K562 (cell line): ENCODE measurements at places on chromosomes 13 and 19.
A peak's percentile ranks its signal among the peaks of the same experiment; 100 is the strongest.

GRCh38 chr13:60329221-60329923, 67.6 kb upstream of the TDRD3 start:
- no peak overlapping the region for H3K27ac ChIP-seq
- no peaks in the 10 kb centered on the region for H3K4me1 ChIP-seq
- H3K4me3 ChIP-seq = no peak overlapping the region
- H3K27me3 ChIP-seq = no peaks in the 10 kb centered on the region
- no peaks in the 10 kb centered on the region for H3K36me3 ChIP-seq
- peak; percentile 35 for DNase-seq

DNA sequence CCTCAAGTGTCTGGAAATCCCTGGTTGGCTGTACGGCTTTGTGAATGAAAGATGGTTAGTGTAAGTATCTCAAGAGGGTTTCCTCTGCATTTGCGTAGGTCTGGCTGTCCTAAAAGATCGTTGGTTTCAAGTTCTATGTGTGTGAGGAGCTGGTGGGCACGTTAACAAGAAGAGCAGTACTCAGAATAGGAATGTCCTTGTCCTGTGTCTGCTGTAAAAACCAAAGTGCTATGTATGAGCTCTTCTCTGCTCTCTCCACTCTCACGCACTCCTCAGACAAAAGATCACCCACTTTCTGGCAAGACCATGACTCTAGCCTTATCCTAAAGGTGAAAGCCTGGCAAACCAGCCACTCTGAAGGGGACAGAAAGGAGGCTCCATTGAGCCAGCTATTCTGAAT, 39.1 kb downstream of the USP12 start:
- no peaks in the 10 kb centered on the region for H3K36me3 ChIP-seq
- DNase-seq = no peak
- H3K4me1 ChIP-seq = peaks cover 3% of the 10 kb centered on the region; the same call in 1 of the 2 replicates
- H3K4me3 ChIP-seq = no peak overlapping the region
- no peaks in the 10 kb centered on the region for H3K27me3 ChIP-seq

DNA sequence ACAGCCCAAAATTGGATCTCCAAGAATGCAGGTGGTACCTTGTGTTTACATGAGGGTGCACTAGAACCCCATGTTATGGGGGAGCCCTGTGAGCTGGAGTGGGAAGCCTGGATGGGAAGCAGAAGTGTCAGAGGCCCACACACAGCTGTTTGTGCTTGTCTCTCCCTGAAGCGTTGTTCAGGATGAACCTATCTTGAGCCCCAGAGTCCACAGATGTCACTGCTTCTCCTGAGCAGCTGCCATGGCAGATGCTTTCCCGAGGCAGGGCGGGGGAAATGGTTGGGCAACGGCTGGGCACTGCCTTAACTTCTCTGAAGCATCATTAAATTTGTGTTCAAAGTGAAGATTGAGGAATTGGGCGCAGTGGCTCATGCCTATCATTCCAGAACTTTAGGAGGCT, 17.1 kb upstream of the CHST8 start:
- H3K4me3 ChIP-seq = no peak overlapping the region
- H3K27me3 ChIP-seq = no peaks in the 10 kb centered on the region
- no peaks in the 10 kb centered on the region for H3K36me3 ChIP-seq

DNA sequence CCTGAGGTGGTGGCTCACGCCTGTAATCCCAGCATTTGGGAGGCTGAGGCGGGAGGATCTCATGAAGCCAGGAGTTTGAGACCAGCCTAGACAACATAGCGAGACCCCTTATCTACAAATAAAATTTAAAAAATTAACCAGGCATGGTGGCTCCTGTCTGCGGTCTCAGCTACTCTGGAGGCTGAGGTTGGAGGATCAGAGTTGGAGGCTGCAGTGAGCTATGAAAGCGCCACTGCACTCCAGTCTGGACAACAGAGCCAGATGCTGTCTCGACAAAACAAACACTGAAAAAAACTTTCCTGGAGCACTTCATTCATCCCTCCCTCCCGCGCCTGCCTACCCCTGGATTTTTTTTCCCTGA, 665 bp upstream of the ATG4D start:
- no peak for DNase-seq
- H3K4me1 ChIP-seq = peaks cover 43% of the 10 kb centered on the region
- no peaks in the 10 kb centered on the region for H3K27me3 ChIP-seq
- peak overlapping the region; percentile 97; the same call in 1 of the 2 replicates for H3K4me3 ChIP-seq
- no peak overlapping the region for H3K27ac ChIP-seq

GRCh38 chr13:80462037-80462436, 121.1 kb upstream of the SPRY2 start:
- no peaks in the 10 kb centered on the region for H3K27me3 ChIP-seq
- no peaks in the 10 kb centered on the region for H3K4me1 ChIP-seq
- H3K27ac ChIP-seq = no peak overlapping the region
- H3K4me3 ChIP-seq = no peak overlapping the region
- H3K36me3 ChIP-seq = no peaks in the 10 kb centered on the region

- H3K4me1 ChIP-seq = no peaks in the 10 kb centered on the region
- H3K4me3 ChIP-seq = no peak overlapping the region
- H3K27ac ChIP-seq = no peak overlapping the region
- no peaks in the 10 kb centered on the region for H3K27me3 ChIP-seq
- H3K36me3 ChIP-seq = no peaks in the 10 kb centered on the region
These were observed 203.5 kb upstream of the HTR2A start for GRCh38 chr13:47100214-47100853.

GRCh38 chr13:20512042-20512683, 13.5 kb downstream of the CRYL1 start:
- H3K4me3 ChIP-seq = no peak overlapping the region
- H3K27ac ChIP-seq = no peak overlapping the region
- no peaks in the 10 kb centered on the region for H3K27me3 ChIP-seq

- no peaks in the 10 kb centered on the region for H3K4me1 ChIP-seq
- H3K27me3 ChIP-seq = no peaks in the 10 kb centered on the region
- no peak for DNase-seq
- H3K36me3 ChIP-seq = no peaks in the 10 kb centered on the region
These were observed 18.4 kb downstream of the NLRP13 start for GRCh38 chr19:55913643-55914268.

- H3K27ac ChIP-seq = no peak overlapping the region
- peaks cover 53% of the 10 kb centered on the region for H3K4me1 ChIP-seq
- no peaks in the 10 kb centered on the region for H3K27me3 ChIP-seq
- peak overlapping the region; percentile 51; the same call in 1 of the 2 replicates for H3K4me3 ChIP-seq
These were observed 989 bp downstream of the TMEM145 start for GRCh38 chr19:42313840-42314755.

GRCh38 chr19:51654783-51655182, 8.2 kb upstream of the SIGLEC14 start:
- H3K27me3 ChIP-seq = peaks cover 2% of the 10 kb centered on the region
- H3K4me1 ChIP-seq = peaks cover 9% of the 10 kb centered on the region
- no peaks in the 10 kb centered on the region for H3K36me3 ChIP-seq
- peak; percentile 66 for DNase-seq

GRCh38 chr19:46116121-46116520, 8.4 kb downstream of the IGFL3 start:
- H3K27me3 ChIP-seq = peaks cover 5% of the 10 kb centered on the region; the same call in 1 of the 2 replicates
- H3K4me1 ChIP-seq = no peaks in the 10 kb centered on the region
- H3K27ac ChIP-seq = no peak overlapping the region

GRCh38 chr13:98710521-98710920, 42.0 kb downstream of the SLC15A1 start:
- no peak overlapping the region for H3K4me3 ChIP-seq
- no peak for DNase-seq
- H3K4me1 ChIP-seq = no peaks in the 10 kb centered on the region
- H3K27ac ChIP-seq = no peak overlapping the region
- peaks cover 7% of the 10 kb centered on the region; the same call in 2 of the 3 replicates for H3K27me3 ChIP-seq

DNA sequence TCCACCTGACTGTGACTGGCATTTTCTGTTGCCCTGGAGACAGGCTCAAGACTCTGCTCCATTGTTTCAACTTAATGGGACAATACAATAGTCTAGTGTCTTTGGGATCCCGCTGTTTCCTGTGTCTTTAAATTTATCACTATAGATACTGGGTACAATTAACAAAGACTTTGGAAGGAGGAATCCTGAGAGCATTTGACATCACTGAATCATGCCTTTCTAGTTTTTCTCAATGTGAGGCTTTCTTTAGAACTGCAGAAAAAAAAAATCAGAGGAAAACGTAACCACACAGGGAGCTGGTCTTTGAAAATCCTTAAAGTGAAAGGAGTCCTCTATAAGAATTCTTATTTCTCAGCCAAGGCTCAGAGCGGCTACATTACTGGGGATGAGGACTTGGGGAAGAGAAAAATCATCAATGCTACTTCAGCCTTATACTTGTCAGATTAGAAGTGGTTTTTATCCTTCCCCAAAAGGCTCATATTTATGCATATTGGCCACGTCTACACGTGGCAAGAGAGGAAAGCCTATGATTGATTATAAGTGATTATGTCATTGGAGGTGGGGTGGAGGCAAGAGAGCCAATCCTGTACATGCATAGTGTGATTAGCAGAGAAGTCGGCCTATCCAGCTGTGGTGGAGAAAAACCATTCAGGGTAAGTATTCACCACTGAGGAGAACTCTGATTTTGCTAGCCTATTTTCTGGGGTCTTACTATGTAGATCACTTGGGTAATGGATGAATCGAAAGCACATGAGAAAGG, 34.4 kb upstream of the UBL3 start:
- no peaks in the 10 kb centered on the region for H3K36me3 ChIP-seq
- H3K27ac ChIP-seq = no peak overlapping the region
- H3K4me3 ChIP-seq = no peak overlapping the region
- no peaks in the 10 kb centered on the region for H3K27me3 ChIP-seq
- H3K4me1 ChIP-seq = no peaks in the 10 kb centered on the region

DNA sequence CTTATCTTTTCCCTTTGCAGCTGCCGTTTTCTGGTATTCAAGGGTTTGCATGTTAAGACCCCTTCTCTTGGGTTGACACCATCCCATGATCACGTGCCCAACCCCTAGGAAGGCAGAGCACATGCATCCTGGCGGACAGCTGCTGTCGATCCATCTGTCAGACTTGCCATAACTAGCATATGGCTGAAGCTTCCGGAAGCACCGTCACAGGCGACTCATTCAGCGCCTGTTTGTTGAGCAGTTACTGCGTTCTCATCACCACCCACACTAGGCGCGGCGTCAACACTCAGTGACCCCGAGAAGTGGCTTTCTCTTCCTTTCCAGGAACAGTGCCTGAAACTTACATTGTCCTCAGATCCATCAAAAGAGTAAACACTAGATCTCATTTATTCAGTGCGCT, 93.6 kb downstream of the SOX1 start:
- no peaks in the 10 kb centered on the region for H3K36me3 ChIP-seq
- peaks cover 31% of the 10 kb centered on the region for H3K27me3 ChIP-seq
- no peaks in the 10 kb centered on the region for H3K4me1 ChIP-seq
- no peak overlapping the region for H3K4me3 ChIP-seq
- no peak for DNase-seq
- no peak overlapping the region for H3K27ac ChIP-seq

GRCh38 chr13:102318233-102318632, 83.6 kb downstream of the FGF14 start:
- no peaks in the 10 kb centered on the region for H3K36me3 ChIP-seq
- DNase-seq = no peak
- no peak overlapping the region for H3K27ac ChIP-seq
- H3K4me1 ChIP-seq = no peaks in the 10 kb centered on the region
- H3K27me3 ChIP-seq = no peaks in the 10 kb centered on the region

- no peaks in the 10 kb centered on the region for H3K27me3 ChIP-seq
- H3K36me3 ChIP-seq = no peaks in the 10 kb centered on the region
- DNase-seq = no peak
- H3K27ac ChIP-seq = no peak overlapping the region
- no peaks in the 10 kb centered on the region for H3K4me1 ChIP-seq
These were observed 152.0 kb upstream of the SLC10A2 start for GRCh38 chr13:103218253-103218652.

- no peaks in the 10 kb centered on the region for H3K27me3 ChIP-seq
- no peak overlapping the region for H3K27ac ChIP-seq
- no peak overlapping the region for H3K4me3 ChIP-seq
- H3K4me1 ChIP-seq = peaks cover 21% of the 10 kb centered on the region; the same call in 2 of the 3 replicates
- DNase-seq = no peak
- H3K36me3 ChIP-seq = no peaks in the 10 kb centered on the region
These were observed 40.6 kb downstream of the TPT1 start for GRCh38 chr13:45300190-45300985.

DNA sequence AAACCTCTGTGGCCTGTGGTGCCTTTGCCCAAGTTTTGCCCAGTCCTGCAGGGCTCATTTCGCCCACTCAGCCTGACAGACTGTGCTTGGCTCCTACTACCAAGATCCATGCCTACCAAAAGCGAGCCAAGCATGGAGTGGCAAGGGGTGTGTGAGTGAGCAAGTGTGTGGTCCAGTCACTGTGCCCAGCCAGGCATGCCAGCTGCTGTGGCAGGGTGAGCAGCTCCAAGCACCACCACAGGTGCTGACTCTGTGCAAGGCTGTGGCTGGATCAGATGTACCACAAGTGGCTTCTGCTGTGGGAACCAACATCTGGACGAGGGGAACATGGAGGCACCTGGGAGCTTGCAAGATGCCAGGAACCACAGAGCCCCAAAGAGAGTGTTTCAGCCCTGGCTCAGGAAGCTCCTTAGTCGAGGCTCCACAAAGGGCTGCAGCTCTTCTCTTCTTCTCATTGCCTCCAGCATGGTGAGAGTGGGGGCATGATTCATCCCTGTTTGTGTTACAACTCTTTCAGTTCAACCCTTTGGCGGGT, 1564.2 kb upstream of the MIR17HG start:
- no peaks in the 10 kb centered on the region for H3K36me3 ChIP-seq
- DNase-seq = no peak
- H3K27me3 ChIP-seq = no peaks in the 10 kb centered on the region
- no peak overlapping the region for H3K27ac ChIP-seq
- no peaks in the 10 kb centered on the region for H3K4me1 ChIP-seq

- no peak for DNase-seq
- H3K36me3 ChIP-seq = no peaks in the 10 kb centered on the region
- peaks cover 8% of the 10 kb centered on the region; the same call in 2 of the 3 replicates for H3K4me1 ChIP-seq
- no peak overlapping the region for H3K4me3 ChIP-seq
- no peaks in the 10 kb centered on the region for H3K27me3 ChIP-seq
These were observed 21.5 kb downstream of the CRTC1 start for GRCh38 chr19:18704971-18705370.

GRCh38 chr19:2057484-2058469, 6.7 kb upstream of the MKNK2 start:
- peak overlapping the region; percentile 100 for H3K27ac ChIP-seq
- H3K4me3 ChIP-seq = no peak overlapping the region
- H3K27me3 ChIP-seq = no peaks in the 10 kb centered on the region
- peaks cover 85% of the 10 kb centered on the region for H3K4me1 ChIP-seq
- DNase-seq = no peak

GRCh38 chr19:33286899-33287298, 15.4 kb downstream of the CEBPA start:
- no peak overlapping the region for H3K27ac ChIP-seq
- no peak overlapping the region for H3K4me3 ChIP-seq
- no peak for DNase-seq
- H3K27me3 ChIP-seq = peaks cover 67% of the 10 kb centered on the region
- peaks cover 9% of the 10 kb centered on the region; the same call in 1 of the 2 replicates for H3K4me1 ChIP-seq
